ENCODE measurements at places on chromosomes 5 and 9. TPM values are rescaled to one million over a fixed set of nuclear protein-coding genes. Genes with fewer than 3 reads are reported as not detected.

Gene ADRA1B
- 0.92 TPM for polyA plus RNA-seq

Gene PPP2R2B
- polyA plus RNA-seq: 1.2 TPM

DNA sequence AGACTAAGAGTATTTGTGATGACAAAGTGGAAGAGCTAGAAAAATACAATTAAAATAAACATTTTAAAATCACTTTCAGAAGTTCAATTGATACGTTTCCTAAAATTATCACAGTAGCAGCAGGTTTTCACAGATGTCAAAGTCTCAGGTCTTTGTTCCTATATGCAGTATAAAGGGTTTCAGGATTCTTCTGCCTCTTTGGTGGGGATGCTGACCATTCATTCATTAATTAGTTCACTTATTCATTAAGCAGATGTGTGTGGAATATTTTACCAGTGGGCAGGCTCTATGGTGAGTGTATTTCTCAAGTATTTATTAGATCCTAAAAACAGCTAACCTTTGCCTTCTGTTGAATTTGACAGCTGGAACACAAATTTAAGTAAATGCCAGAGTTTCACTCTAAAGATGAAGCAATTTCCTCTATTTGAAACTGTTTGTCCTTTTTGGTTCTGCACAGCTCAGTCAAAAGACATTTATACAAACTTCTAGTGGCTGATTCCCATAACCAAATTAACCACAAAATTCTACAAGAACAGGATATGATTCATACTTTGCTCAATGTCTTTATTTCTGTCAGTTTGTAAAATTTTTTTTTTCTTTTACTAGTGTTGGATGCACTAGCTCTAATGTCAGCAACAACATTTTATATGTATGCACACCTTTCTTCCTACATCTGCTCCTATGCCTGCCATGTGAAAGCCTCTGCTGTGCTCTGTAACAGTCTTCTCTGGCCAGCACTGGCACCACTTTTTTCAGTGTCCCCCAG is 75.9 kb upstream of the PRR16 start:
- DNase-seq: no peak

DNA sequence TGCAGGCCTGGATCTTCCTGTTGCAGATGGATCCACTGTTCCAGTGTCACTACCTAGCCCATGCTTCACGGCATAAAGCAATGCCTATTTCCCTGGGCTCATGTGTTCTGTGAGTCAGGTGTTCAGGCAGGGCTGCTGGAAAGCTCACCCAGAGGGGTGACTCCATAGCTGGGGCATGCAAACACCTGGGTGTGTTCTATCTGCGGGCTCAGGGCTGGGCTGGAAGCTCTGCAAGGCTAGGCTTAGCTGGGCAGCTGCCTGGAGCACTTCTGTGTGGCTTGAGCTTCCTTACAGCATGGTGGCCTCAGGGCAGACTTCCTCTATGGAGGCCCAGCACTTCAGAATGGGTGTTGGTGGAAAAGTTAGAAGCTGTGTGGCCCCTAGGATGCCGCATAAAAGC is 139.9 kb downstream of the GADD45G start:
- DNase-seq: no peak

GRCh38 chr5:59835800-59836199 is 57.7 kb downstream of the PDE4D start:
- no peak for DNase-seq

All from hindlimb muscle (tissue), 1 donor.